ENCODE measurements at places on chromosomes 13 and 19.

- no peak for DNase-seq
Observed at GRCh38 chr19:28990522-28990921, 222.4 kb downstream of the UQCRFS1 start.

GRCh38 chr19:15144046-15144646, 36.9 kb downstream of the SYDE1 start:
- DNase-seq, result peak; percentile 26

DNA sequence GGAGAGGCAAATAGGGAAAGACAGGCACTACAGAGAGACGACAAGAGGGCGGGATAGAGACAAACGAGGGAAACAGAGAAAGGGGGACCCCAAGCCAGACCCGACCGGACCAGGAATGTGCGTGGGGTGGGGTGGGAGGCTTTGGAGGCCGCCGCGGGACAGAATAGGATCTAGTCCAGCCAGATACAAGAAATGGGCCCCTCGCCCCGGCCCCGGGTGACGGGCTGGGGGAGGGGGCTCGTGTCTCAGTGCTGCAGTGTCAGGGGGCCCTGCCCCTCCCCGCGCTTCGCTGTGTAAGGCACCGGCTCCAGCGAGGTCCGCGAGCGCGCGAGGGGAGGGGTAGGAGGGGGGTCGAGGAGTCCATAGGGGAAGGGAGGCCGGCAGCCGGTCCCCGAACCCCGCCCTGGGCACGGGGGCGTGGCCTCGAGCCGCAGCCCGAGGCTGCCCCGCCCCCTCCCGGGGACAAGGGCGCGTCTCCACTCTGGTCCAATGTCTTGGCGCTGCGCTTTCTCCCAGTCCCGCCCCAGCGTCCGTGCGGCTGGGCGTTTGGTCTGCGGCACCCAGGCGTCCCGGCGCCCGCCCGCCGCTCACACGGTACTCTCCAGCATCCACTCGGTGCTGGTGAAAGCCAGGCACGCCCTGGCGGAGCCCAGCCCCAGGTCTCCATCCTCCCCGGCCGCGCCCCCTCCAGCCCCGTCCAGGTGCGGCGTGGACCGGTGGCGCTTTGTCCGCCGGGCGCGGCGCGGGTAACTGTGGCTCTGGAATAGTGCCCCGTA, 11.0 kb downstream of the IFNL1 start:
- DNase-seq, result no peak

- peak; percentile 73 for DNase-seq
Observed at GRCh38 chr13:25249001-25249543, 38.2 kb downstream of the MTMR6 start.

DNA sequence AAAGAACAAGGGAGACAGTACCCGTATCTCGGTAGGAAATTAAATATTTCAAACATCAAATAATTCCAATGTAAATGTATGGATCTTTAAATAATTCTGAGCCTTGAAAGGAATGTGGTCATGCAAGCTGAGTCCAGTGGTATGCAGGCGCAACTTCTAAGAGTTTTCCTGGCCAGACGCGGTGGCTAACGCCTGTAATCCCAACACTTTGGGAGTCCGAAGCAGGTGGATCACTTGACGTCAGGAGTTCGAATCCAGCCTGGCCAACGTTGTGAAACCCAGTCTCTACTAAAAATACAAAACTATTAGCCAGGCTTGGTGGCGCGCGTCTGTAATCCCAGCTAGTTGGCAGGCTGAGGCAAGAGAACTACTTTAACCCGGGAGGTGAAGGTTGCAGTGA, 1.1 kb upstream of the ZNF845 start:
- no peak for DNase-seq

DNA sequence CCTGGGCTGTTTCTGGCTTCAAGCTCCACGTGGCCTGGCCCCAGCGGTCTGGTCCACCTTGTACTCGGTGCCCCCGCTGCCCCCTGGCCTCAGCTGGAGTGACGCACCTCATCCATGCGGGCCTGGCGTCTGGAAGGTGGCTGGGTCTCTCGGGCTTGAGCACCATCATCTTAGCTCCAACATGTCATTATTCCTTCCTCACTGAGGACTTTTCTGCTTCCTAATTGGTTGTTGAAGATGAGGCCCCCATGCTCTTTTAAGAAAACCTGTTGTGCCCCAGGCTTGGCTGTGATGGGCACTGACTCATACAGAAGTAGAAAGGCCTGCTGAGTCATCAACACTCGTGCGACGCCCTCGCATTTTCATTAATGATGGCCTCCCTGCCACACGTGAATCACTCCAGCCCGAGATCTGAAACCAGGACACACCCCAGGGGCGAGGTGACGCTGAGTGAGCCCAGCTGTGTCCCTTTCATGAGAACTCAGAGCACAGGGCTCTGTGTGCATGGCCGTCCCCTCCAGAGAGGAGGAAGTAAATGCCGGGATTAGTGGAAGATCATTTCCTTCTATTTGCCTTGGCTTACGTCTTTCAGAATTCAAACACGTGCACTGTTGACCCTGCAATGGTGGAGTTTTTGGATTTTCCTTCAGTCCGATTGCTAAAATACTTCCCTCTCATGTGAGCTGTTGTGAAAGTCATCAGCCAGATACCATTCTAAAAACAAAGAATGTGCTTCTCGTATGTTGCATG, 14.0 kb upstream of the GJA3 start:
- DNase-seq, result peak; percentile 86

- no peak for DNase-seq
Observed at GRCh38 chr13:96795670-96796069, 198.6 kb downstream of the OXGR1 start.

DNA sequence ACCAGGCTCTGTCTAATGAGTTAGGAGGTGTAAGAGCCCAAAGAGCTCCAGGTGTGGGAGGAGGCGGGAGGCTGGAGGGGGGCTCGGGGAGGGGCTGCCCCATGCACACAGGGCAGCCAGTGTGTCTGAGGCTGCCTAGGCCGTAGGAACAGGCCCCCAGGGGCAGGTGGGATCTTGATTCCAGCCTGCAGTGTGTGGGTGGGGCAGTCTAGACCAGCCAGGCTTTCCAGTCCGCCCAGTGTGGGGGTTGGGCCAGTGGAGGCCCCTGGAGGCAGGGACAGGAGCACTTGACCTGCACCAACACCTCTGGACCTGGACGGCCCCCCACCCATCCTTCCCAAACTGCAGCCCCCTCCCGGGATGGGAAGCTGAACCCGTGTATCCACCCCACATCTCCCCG, 5.4 kb upstream of the CAMSAP3 start:
- no peak for DNase-seq

DNA sequence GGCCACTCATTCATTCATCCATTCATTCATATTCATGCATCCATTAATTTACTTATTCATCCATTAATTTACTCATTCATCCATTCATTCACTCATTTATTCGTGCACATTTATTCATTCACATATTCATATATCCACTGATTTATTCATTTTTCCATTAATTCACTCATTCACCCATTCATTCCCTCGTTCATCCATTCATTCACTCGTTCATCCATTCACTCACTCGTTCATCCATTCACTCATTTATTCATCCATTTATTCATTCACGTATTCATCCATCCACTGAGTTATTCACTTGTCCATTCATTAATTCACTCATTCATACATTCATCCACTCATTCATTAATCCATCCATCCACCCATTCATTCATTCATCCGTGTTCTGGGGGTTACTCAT, 35.8 kb upstream of the OLFM2 start:
- no peak for DNase-seq

- DNase-seq, result no peak
Observed at GRCh38 chr13:99548448-99548847, 47.2 kb downstream of the TM9SF2 start.

DNA sequence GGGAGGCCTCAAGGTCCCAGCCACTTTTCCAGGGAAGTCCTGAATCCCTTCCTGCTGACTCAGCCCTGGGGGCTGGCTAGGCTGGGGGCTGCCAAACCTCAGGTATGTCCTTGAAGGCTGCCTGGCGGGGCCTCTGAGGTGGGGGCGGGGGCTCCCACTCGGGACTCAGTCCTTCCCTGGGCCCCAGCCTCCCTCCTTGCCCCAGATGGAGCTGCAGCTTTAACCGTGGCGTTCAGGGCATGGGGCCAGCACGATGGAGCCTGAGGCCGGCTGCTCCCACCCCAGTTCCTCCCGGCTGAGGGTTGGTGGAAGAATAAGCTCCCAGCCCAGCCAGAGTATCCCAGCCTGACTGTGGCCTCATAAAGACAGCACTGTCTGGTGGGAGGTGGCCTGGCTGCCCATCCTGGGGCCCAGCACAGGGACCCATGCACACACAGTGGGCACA, 12.4 kb downstream of the CILP2 start:
- DNase-seq, result peak; percentile 73

GRCh38 chr13:74778946-74779345, 644.7 kb upstream of the KLF12 start:
- DNase-seq, result peak; percentile 22

DNA sequence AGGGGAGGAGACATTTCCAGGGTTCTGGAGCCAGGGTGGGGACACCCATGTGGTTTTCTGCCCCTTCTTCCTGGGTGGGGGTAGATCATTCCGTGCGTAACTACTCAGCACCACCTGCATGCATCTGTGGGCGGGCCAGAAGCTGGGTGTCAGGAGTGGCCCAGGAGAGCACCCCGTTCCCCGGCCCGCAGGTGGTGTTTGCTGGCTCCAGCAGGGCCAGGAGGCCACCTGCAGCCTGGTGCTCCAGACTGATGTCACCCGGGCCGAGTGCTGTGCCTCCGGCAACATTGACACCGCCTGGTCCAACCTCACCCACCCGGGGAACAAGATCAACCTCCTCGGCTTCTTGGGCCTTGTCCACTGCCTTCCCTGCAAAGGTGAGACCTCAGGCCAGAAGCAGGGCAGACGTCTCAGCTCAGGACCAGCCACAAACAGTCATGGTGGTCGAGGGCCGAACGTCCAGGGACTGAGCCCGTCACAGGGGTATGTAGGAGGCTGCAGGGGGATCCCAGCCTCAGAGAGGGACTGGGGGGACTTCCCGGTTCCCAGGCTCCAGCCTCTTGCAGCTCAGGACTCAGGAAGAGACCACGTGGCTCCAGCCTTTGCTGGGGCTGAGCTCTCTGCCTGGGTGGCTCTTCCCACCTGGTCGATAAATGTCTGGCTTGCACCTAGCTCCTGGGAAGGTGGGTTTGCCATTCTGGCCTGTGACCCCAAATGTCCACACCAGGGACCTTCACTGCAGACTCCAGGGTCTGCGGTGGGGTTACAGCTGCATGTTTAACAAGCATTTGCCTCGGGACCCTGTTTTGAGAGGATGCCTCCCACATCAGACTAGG, 1.6 kb downstream of the FSTL3 start:
- DNase-seq, result no peak

DNA sequence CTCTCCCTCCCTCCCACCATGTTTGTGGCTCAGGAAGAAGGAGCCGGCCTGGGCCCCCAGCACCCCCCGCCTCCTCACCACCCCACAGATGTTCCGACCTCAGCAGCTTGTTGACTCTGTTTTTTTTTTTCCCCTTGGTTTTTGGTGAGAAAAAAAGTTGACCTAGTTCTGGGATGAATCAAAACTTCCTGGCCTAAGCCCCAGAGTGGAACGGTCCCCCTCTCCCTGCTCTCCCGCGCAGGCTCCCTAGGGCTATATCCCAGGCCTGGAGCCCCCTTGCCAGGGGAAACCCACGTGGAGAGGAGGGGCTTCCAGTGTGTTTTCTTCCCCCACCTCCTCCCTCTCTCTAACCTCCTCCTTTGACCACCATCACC, 4.0 kb downstream of the COL5A3 start:
- peak; percentile 83 for DNase-seq

Data from AG10803 (cell line).